ENCODE measurements at places on chromosomes 2 and 18.

- no peak for DNase-seq
Measured at GRCh38 chr2:58638256-58638805, 397.2 kb upstream of the FANCL start.

DNA sequence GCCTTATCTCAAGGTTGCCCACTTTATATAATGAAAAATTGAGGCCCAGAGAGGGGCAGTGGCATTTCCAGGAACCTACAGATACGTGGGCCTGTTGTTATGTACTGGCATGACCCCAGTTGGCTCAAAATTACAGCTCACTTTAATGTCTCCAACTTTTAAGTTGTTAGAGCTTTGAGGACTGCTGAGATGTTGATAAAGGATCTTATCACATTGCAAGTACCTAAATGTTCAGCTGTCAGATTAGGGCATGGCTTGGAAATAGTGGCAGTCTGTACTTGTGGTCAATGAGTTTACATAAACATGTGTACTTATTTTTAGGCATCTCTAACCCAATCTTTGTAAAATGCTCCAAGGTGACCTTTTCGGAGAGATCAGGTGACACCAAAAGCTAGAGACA is 14.6 kb downstream of the SLC4A5 start:
- no peak for DNase-seq

DNA sequence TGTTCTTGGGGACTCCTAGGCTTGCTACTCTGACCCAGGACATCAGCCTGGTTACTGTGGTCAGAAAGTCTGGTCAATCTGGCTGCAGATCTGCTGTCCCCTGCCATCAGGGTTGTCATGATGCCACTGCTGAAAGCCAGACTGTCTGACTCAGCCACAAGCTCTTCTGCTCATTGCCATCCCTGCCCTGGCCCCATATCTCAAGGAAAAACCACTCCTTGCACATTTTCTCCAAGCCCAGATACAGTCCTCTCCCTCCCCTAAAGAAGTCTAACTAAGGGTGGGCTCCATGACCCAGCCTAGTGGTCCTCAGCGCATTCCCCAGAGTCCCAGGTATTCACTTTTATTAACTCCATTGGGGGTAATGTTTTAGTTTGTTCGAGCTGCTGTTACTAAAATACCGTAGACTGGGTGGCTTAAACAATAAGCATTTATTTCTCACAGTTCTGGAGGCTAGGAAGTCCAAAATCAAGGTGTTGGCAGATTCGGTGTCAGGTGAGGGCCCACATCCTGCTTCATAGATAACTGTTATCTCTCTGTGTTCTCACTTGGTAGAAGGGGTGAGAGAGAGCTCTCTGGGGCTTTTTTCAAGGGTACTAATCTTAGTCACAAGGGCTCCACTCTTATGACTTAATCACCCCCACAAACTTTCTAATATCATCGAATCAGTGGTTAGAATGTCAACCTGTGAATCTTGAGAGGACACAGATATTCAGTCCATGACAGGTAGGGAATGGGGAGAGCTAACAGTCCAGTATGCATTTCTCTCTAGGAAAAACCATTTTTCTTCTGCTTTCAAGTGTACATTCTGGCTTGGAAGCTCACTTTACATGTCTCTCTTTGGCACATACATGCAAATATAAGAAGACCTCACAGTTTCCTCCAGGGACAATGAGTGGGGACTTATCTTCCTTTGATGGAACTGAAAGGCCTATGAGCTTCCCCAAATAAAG is 94.8 kb upstream of the CXCR4 start:
- DNase-seq, result no peak

- no peak for DNase-seq
Measured at GRCh38 chr18:52435301-52435700, 95.3 kb downstream of the DCC start.

- DNase-seq, result no peak
Measured at GRCh38 chr2:30134582-30134981, 12.2 kb upstream of the YPEL5 start.

DNA sequence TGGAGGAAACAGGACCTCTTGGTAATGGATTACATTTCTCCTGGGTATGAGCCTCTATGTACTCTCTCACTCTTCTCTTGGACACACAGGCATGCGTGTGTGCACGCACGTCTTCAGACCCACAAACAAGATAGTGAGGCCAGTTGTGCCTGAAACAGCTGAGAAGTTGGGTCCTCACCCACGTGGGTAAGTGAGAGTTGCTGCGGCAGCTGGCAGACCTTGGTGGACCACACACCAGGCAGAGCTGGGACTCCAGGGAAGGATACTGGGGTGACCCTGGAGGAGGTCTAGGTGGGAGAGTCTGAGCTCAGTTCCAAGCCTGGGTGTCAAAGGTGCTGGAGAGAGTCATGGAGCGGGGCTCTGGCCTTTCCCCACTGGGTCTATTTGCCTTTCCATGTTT is 194.3 kb downstream of the HAUS1 start:
- DNase-seq, result no peak

DNA sequence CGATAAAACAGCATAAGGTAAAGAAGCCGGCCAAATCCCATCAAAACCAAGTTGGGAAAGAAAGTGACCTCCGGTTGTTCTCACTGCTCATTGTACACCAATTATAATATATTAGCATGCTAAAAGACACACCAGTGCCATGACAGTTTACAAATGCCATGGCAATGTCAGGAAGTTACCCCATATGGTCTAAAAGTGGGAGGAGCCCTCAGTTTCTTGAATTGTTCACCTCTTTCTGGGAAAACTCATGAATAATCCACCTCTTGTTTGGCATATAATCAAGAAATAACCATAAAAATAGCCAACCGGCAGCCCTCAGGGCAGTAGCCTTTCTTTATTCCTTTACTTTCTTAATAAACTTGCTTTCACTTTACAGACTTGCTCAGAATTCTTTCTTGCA is 544.9 kb upstream of the SETBP1 start:
- no peak for DNase-seq
